ENCODE measurements at places on chromosomes 2 and 18.

- DNase-seq = no peak
These were observed 26.4 kb upstream of the TDRD15 start for GRCh38 chr2:21097331-21097730.

DNA sequence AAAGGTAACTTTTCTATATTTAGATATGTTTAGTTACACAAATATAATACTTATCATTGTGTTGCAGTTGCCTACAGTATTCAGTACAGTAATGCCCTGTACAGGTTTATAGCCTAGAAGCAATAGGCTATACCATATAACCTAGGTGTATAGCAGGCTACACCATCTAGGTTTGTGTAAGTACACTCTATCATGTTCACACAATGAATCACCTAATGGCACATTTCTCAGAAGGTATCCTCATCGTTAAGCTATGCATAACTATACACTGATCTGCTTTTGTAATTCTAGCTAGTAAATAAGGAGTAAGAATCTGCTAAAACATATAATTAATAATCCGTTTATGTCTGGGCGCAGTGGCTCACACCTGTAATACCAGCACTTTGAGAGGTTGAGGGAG is 102.1 kb downstream of the COMMD1 start:
- no peak for DNase-seq

DNA sequence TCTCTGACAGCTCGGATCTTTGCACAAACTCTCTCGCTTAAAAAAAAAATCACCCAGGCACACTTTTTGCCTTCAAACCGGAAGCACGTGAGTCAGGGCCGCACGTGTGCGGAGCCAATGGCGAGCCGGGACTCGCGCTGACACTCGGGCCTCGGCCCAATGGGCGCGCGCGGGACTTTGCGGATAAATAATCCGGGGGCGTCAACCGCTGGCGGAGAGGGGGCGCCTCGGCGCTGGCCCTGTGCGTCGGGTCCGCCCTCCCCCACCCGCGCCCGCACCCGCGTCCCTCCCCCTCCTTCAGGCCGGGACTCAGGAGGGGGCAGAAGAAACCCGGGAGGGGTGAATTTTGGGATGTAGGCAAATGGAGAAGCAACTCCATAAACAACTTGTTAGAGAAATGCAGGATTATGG is 319 bp upstream of the EN1 start:
- peak; percentile 88 for DNase-seq

DNA sequence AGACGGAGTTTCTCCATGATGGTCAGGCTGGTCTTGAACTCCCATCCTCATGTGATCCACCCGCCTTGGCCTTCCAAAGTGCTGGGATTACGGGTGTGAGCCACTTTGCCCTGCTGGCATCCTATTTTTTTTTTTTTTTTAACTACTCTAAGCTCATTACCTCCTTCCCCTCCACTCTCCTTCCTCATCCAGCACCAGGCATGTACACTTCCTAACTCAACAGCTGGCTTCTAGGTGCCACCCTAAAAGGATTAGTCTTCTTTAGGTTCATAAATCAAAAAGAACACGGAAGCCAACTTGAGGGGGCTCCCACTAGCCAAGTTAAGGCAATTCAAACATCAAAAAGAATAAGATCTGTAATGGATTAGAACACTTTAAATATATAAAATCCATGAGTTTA is 70.6 kb upstream of the TEX51 start:
- no peak for DNase-seq

DNA sequence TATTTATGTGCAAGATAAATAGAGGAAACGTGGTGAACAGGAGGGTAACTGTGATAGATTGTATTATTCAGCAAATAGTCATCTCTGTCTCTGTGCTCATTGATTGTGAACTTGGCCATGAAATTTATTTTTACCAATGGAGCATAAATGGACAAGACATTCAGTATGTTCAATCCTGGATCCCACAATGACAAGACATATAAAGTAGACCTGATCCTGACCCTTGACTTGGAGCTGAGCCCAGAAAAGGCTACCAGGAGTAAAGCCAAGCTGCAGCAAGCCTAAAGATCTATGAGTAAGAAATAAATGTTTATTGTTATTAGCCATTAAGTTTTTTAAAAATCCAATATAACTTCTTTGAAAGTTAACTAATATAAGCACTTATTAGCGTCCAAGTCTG is 531.2 kb downstream of the PIK3C3 start:
- no peak for DNase-seq

DNA sequence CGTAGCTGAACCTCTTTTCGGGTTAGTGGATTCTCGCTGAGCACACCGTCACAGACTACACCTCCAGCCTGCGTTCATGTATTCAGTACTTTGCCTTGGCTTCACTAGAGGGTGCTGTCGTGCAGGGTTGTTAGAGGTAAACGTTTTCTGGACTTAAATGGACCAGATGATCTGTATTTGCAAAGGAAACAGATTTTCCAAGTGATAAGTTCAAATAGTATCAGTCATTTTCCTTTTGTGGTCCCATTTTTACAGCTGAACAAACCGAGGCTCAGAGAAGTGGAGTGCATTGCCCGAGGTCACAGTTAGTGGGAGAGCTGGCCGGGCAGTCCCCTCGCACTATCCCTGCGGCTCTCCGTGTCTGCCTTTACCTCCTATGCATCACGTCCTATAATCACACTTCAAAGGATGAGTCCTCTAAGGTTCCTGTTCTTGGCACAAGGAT is 125.9 kb downstream of the MAP4K4 start:
- no peak for DNase-seq

DNA sequence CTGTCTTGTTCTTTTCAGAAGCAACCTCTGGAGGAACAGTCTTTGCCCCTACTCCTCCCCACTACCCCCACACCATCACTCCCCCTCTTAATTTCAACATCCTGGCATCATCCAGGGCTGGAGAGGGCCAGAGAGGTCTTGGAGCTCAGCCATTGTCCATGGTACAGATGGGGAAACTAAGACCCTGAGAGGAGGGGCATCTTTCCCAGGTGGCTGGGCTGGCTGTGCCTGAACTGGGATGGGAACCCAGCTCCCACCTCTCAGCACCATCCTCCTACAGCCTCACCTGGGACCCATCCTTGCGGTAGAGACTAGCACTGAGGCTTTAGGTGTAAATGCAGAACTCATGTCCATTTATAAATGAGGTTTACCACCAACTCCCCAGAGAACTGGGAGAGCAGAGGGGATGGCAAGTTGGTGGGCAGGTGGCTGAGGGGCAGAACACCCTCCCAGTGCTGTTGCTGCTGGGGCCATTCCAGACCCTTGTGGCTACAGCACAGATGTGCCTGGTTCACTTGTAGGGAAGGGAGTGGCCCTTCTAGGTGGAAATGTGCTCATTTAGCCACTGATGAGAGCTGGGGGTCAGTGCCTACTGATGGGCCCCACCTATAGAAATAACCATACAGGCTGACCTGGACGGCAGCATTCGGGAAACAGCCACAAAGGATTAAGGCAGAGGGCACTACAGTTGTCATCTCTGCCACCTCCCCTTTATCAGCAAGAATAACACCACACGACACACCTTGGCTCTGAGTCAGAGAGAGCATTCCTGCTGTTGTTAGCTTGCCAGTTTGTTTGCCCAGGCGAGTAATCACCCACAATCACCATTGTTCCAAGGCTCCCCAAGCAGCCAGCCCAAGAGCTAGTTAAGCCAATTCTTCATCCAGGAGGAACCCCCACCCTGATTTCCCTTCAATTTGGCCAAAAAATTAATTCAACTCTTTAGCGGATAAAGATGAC is 2.1 kb downstream of the MLPH start:
- DNase-seq = no peak

DNA sequence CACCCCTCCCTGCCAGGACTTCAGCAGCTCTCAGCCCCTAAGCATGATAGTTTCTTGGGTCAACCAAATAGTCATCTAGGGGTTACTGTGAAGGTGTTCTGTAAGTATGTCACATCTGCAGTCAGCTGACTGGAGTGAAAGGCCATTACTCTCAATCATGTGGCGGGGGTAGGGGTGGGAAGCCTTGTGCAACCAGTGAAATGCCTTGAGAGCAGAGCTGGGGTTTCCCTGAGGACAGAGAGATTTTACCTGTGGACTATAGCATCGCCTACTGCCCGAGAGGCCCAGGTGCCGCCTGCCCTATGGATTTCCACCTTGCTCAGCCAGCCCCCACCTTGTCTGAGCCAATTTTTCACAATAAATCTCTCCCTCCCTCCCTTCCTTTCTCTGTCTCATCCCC is 20.9 kb upstream of the KLF11 start:
- DNase-seq = peak; percentile 4

DNA sequence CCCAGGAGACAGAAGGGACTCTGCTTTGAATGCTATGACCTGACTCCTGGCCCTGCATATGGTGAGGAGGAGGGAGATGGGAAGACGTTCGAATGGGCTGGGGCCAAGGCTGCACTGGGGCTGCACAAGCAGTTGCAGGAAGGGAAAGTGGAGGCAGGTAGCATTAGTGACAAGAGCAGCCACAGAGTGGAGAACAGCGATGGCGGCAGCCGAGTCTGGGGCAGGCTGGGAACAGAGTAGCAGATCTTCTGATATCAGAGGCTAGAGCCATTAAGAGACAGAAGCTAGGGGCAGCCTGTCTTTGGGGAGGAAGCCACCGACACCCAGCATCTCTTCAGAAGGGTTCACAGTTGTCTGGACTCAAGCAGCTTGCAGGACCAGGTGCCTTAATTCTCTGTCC is 50.1 kb downstream of the ST3GAL5 start:
- DNase-seq = no peak

DNA sequence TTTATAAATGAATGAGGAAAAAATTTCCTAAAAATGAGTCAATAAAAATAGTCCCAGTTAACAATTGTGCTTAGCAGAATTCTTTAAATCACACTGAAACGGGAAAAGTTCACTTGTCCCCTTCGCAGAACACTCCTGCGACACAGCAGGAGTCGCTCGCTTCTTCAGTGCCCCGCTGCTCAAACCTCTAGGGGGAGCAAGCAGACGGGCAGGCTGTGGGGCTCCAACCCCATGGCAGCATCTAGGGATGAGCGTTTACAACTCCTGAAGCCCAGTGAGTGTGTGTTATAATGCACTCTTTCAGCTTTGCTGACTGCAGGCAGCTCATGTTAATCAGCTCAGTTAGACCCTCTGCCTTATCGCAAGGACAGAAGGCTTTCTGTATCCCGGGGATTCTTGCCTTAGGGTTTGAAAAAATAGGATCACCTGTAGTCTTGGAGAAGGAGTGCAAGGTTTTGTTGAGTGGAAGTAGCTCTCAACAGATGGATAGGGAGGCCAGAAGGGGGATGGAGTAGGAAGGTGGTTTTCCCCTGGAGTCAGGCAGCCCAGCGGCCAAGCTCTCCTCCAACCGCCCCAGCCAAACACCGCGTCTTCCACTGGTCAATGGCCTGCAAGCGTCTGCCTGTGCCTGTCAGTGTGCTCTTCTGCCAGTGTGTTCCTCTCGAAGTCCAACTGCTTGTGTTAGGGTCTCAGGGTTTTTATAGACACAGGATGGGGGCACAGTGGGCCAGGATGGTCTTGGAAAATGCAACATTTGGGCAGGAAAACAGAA is 1977.7 kb upstream of the LRRTM1 start:
- no peak for DNase-seq

GRCh38 chr2:71528749-71529148 is 75.4 kb downstream of the DYSF start:
- DNase-seq = no peak

DNA sequence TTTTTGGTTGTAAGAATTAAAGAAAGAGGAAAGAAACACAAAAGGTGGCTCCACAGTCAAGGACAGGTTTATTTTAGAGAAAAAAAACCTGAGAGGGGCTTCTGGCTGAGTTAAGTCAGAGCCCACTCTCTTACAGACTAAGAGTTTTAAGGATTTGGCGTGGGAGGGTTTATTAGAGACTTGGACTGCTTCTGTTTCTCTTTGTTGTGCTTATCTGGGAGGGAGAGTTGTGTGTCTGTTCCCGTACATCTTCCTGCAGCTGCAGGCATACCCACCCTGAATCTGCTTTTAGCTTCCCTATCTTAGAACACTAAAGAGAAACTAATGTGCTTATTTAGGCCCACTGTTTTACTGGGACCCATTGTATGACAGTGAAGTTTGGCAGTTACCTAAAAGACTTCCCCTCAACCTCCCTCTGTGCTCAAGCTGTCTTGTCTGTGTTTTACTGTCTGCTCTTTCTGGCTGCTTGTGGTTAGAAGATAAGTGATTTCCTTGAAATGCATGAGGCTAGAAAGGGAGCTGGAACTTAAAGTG is 2.7 kb downstream of the RSAD2 start:
- no peak for DNase-seq

DNA sequence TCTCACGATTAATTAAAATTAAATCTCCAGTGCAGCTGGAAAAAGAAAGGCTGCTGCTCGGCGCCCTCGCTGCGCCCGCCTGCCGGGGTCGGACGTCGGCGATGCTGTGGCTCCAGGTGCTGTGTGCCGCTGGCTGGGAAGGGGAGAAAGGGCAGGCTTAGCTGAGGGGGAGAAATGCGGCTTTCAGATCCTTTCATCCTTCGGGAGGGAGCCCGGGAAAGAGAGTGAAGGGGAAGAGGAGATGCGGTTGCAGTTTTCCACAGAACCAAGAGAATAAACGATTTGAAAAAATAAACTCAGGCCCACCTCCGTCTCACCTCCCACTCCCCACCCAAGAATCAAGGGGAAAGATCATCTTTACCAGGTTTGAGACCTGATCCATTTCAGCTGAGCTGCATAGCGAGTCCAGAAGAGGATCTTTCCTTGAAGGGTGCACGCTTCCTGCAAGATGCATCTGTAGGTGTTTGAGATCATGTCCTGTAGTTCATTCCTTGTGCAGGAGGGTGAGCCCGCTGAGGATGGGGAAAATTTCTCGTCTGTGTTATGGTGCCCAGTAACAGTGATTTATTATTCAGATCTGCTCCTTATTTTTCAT is 495 bp downstream of the TMEM169 start:
- DNase-seq = no peak

- no peak for DNase-seq
These were observed 35.1 kb downstream of the EVA1A start for GRCh38 chr2:75525434-75526310.

DNA sequence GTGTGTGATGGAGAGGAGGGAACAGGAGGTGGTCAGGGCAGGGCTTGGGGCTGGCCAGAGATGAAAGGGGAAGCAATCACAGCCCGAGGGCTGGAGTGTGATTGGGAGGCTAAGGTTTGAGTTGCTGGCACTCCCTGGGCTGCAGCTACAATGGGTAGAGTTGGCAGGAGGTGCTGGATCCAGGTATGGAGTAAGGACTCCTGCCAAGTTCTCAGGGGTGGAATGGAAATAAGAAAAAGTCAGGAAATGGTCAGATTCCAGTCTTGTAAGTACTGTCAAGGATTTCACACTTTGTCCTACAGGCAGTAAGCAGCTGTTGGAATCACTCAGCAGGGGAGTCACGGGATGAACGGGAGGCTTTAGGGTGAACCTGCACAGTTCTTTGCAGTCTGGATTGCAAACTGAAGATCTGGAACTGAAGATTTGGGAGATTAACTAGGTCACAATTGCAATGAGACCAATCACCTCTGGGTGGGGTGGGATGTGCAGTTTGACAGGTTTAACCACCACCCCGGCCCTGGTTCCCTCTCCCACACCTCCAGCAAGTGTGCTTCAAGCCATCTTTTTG is 10.9 kb upstream of the INPP5D start:
- no peak for DNase-seq
